HuH-7 (cell line): ENCODE measurements at places on chromosomes 2 and 18.
A peak's percentile ranks its signal among the peaks of the same experiment; 100 is the strongest.

- peak; percentile 24 for DNase-seq
Measured at GRCh38 chr2:118763797-118764196, 83.7 kb downstream of the EN1 start.

GRCh38 chr2:47785986-47786385 is 3.0 kb downstream of the MSH6 start:
- no peak for DNase-seq

DNA sequence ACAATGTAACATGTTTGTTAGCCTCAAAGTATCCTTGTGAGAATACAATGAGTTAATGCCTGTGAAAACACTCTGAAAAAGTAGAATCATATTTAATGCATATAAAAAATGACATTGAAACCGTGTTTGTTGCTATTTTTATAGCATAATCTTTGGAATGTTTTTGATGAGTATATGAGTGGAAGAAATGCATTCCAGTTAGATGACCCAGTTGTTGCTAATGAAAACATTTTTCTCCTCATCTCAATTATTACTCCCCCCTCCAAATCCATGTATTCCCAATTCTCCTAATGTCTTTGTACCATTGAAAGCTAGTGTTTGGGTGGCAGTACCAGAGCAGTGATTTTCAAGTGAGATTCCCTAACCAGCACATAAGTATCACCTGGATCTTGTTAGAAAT is 67.1 kb upstream of the DSEL start:
- no peak for DNase-seq

DNA sequence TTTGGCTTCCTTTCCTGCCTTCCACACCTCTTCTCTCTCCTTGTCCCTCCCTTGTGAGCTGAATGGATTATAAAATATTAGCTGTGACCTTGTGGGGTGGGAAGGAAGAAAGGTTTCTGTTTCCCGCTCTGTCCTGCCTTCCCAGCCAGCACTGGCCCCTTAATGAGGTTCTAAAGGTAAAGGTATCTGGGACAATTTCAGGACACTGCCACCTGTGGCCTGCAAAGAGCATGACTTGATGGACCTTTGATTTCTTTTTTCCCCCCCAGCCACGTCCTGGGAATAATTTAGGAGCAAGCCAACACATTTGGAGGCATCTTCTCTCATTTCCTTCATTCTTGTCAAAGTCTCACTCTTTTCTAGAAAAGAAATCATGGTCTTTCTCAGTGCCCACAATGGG is 246.7 kb upstream of the EPAS1 start:
- no peak for DNase-seq

DNA sequence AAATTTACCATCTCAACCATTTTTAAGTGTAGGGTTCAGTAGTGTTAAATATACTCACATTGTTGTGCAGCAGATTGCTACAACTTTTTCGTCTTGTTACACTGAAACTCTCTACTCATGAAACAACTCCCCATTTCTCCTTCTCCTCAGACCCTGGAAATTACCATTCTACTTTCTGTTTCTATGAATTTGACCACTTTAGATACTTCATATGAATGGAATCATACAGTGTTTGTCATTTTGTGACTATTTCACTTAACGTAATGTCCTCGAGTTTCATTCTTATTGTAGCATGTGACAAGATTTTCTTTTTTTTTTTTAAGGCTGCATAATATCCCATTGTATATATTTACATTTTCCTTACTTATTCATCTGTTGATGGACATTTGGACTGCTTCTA is 203.8 kb downstream of the PLCL1 start:
- no peak for DNase-seq

GRCh38 chr18:10661317-10661716 is 135.5 kb downstream of the NAPG start:
- no peak for DNase-seq

GRCh38 chr2:149004836-149005235 is 33.7 kb upstream of the LYPD6B start:
- no peak for DNase-seq

GRCh38 chr2:215601990-215602721 is 166.3 kb upstream of the FN1 start:
- no peak for DNase-seq

GRCh38 chr2:120716641-120717585 is 18.8 kb upstream of the GLI2 start:
- no peak for DNase-seq

DNA sequence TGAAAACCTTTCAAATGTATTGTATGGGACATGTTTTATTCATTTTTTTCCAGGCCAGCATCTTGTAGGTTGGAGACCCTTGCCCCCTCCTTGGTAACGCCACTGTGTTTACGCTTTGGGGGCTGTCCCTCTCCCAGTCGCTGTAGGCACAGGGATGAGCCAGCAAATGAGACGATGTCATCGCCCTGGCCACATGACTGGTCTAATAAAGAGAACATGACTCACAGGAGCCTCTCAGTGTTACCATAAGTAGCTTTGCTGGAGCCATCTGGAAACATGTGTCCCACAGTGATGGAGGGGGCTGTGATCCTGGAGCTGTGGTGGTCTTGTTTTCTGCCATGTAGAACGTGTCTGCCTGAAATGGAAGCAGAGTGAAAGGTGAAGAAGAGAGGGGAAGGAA is 78.9 kb downstream of the CD8B2 start:
- DNase-seq = no peak

- DNase-seq = no peak
Measured at GRCh38 chr2:199258291-199258690, 199.4 kb downstream of the SATB2 start.

GRCh38 chr18:10100196-10100595 is 186.4 kb downstream of the VAPA start:
- no peak for DNase-seq

- DNase-seq = no peak
Measured at GRCh38 chr2:181372646-181373040, 84.5 kb upstream of the ITGA4 start.

GRCh38 chr2:23363831-23364230 is 21.1 kb upstream of the KLHL29 start:
- no peak for DNase-seq

DNA sequence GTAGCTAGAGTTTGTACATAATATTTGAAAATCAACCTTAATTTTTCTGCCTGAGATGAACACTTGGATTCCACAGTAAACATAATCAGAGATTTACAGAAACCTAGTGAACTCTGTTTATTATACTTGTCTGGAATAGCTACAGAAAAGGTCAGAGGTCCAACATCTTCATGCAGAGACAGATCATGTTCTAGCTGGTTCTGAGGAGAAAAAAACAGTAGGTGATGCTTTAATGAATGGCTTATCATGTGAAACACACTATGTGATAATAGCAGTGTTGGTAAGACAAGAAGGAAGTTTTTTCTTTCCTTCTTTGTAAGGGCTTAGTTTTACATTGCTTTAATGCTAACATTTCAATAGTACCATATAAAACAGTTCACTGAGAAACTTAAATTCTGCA is 846.4 kb upstream of the ZEB2 start:
- no peak for DNase-seq

DNA sequence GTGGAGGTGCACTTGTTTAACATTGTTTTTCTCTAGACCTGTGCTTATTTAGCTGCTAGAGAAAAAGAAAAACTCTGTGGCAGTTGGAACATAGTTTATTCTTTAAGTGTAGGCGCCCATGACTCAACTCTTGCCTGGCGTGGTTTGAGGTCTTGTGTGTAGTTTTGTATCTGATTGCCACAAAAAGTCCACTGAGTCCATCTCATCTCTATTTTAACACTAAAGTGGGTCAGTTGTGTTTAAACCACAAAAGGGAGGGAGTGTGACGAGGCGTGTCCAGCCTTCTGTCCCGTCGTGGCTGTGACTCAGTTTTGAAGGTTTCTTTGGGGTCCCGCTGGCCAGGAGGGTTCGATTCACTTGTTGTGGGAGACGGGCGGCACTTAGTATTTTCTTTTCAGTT is 15.3 kb upstream of the UGT1A9 start:
- DNase-seq = no peak

GRCh38 chr18:5275872-5276271 is 19.7 kb downstream of the ZBTB14 start:
- DNase-seq = no peak

GRCh38 chr2:60497500-60497899 is 56.0 kb downstream of the BCL11A start:
- DNase-seq = no peak

- no peak for DNase-seq
Measured at GRCh38 chr2:104321116-104321795, 532.7 kb upstream of the POU3F3 start.

- DNase-seq = no peak
Measured at GRCh38 chr2:28674713-28675068, 76.9 kb upstream of the PPP1CB start.

GRCh38 chr2:191721331-191721730 is 43.4 kb downstream of the NABP1 start:
- no peak for DNase-seq

DNA sequence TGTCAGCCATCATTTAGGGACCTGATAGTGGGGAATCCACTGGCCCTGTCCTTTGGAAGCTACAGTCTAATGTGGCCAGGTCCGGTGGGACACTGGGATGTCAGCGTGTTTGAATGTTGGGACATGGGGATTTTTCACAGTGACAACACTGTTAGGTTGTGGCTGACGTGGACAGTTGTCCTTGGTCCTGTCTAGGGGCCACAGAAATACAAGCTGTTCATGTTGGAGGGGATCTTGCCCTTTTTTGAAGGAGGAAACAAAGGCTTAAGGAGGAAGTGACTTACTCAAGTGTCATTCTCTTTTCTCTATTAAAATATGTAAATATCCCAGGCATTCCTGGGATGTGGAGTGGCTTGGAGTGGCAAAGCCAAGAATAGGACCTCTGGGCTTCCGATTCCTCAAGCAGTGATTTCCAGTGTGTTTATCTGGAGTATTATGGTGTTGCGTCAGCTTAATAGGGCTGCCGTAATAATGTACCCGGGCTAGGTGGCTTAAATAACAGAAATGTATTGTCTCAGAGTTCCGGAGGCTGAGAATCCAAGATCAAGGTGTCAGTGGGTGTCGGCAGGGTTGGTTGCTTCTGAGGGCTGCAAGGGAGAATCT is 8.5 kb downstream of the ACOXL start:
- no peak for DNase-seq

GRCh38 chr2:208354964-208355381 is 51.6 kb upstream of the PTH2R start:
- DNase-seq = no peak

- no peak for DNase-seq
Measured at GRCh38 chr2:173986805-173987204, 21.6 kb upstream of the SP3 start.

DNA sequence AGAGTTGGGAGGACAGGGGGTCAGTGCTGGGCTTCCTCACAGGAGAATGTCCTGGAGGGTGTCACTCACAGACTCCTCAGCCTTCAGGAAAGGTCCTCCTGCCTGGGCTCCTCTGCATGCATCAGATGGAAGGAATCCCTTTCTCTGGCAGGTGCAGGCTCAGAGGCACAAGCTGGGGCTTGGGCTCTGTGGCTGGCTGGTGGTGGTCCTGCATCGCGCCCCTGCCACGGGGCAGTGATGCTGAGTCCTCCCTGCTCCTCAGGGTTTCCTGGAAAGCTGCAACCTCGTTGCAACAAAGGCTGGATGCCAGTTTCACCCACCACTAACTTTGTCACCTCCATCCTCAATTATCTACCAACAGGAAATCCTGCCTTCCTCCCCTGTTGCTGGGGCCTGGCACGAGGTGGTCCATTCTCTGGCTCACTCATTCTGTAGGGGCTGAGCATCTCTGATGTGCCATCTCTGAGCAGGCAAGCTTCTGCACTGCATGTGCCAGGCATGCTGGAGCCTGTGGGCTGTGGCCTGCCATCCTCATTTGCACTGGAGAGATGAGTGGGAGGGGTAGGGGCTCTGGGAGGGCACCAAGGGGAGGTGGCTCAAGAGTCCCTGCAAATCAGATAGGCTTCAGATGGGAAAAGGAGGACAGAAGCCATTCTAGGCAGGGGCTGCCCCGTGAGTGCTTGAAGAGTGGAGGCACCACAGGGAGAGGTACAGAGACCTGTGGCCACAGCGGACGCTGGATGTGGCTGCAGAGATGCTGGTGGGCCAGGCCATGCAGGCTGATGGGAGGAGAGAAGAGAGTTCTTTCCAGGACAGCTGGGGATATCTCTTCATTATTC is 272.6 kb upstream of the HS6ST1 start:
- no peak for DNase-seq

DNA sequence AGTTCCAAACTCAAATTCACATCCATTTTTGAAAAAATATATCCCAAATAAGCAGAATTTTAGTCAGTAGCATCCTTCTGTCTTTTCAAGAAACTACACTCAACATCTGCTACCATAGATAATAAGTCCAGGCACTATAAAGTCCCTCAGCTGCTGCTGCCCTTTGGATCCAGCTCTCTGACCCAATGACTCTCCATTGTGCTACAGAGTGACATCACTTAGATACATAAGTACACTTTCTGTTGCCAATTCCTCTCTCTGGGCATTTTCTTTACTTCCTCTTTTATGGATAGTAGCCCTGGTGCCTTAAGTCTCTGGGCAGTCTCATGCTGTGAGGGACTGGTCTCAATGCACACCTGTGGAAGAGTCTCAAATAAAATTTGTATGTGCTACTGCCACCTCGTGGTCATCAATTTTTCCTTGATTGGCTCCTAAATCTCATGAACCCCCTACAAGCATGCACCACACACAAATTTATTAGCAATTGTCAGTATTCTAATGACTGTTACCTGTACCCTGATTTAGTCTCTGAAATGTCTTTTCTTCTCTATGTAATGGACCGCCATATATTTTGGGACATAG is 219.2 kb downstream of the LRP1B start:
- no peak for DNase-seq

- DNase-seq = no peak
Measured at GRCh38 chr2:51219468-51219867, 187.5 kb upstream of the NRXN1 start.

DNA sequence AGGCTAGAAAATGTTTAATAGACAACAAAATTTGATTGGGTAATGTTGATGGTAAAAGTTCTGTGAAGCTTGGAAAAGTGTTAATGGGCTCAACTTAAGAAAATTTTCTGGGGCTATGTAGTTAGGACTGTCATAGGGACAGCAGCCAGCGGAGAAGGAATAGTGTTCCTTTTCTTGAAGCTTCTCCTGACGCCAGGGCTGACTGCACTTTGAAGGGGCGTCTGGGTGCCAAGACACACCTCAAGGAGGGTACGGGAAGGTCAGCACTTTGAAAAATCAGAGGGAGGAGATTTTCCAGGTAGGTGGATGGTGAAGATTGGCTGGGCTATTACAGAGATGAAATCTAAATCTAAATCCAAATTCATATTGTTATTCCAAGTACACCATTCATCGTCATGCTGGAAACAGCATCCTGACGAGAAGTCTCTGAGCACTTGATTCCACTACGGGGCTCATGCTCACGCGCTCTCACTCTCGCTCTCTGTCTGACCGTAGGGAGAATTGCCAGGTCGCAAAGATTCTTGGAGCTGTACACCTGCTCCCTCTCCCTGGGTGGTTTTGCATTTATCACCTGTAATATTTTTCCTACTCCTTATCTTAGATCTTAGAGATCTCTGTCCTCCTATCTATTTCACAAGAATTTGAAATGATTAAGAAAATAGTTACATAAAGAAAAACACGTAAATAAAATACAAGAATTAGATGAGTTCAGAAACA is 91.0 kb downstream of the ITGB1BP1 start:
- DNase-seq = no peak

DNA sequence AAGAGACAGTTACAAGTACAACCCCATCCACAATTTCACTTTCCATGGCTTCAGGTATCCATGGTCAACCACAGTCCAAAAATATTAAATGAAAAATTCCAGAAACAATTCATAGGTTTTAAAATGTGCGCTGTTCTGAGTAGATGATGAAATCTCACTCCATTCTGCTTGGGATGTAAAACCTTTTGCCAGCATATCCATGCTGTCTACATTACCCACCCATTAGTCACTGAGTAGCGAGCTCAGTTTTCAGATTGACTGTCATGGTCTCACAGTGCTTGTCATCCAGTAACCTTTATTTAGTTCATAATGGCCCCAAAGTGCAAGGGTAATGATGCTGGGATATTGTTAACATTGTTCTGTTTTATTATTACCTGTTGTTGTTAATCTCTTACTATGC is 40.5 kb downstream of the SMAD4 start:
- no peak for DNase-seq
